ENCODE measurements at places on chromosomes 12 and 14.

- DNase-seq = no peak
Measured at GRCh38 chr14:98954349-98955000, 317.5 kb downstream of the BCL11B start.

GRCh38 chr12:129753586-129753985, 150.2 kb downstream of the TMEM132D start:
- DNase-seq = no peak

GRCh38 chr12:65696227-65696626, 128.1 kb upstream of the HMGA2 start:
- peak; percentile 39 for DNase-seq

- peak; percentile 81 for DNase-seq
Measured at GRCh38 chr12:49662998-49663843, 39.9 kb downstream of the PRPF40B start.

DNA sequence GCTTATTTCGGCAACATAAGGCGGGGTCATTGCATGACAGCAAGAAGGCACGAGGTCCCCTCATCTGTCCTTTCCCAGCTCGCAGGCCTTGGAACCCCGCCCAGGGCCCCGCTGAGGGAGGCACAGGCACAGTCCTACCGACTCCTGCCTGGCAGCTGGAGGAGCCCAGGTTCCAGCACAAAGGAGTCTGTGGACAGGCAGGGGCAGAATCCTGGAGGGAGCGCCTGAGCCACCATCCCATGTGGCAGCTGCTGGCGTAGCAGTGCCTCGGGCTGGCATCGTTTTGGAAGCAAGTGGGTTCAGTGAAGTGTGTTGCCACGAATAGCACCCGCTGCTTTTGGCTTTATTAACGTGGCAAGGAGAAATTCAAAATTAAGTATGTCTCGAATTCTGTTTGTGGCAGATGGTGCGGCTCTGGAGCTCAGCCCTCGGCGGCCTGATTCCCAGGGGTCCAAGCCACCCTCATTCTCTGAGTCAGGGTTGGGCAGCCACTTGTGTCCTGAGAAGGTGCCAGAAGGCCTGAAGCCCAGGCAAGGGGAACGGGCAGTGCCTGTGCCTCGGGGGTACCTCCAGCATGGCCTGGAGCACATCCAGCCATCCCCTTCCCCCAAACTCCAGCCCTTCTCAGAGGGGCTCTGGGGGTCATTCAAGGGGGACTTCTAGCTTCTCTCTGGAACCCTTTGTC, 35.9 kb downstream of the SLC8B1 start:
- no peak for DNase-seq

DNA sequence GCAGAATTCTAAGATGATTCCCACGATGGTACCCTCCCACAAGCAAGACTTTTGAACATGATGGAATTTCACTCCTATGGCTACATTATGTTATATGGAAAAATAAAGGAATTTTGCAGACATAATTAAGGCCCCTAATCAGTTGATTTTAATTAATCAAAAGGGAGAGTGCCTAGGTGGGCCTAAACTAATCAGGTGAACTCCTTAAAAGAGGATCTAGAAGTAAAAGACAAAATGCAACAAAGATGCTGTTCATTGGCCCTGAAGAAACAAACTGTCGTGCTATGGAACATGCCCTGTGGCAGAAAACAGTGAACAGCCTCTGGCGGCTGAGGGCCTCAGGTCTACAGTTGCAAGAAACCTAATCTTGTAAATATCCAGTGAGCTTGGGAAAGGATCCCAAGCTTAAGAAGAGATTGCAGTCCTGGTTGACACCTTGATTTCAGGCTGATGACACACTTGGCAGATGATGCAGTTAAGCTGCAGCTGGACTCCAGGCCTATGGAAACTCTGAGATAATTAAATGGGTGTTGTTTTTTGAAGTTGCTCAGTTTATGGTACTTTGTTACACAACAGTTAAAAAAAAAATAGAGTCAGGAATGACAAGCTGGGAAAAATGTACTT, 13.8 kb downstream of the TMCC3 start:
- no peak for DNase-seq

- DNase-seq = no peak
Measured at GRCh38 chr12:96054244-96054610, 18.8 kb upstream of the LTA4H start.

DNA sequence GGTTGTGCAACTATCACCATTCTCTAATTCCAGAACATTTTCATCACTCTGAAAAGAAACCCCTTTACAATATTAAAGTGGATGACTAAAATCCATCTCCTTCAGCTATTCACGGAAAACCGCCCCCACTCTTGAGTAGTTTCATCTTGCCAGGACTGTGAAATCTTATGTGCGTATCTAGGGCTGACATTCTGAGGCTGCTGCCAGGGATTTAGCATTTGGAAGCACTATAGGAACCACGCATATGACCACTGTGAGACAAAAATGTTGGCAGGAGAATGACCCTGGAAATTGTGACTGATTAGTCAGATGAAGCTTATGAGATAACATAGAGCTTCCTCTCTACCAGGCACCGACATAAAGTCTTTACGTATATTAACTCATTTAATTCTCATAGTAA, 305.2 kb upstream of the PDE3A start:
- DNase-seq = peak; percentile 77

DNA sequence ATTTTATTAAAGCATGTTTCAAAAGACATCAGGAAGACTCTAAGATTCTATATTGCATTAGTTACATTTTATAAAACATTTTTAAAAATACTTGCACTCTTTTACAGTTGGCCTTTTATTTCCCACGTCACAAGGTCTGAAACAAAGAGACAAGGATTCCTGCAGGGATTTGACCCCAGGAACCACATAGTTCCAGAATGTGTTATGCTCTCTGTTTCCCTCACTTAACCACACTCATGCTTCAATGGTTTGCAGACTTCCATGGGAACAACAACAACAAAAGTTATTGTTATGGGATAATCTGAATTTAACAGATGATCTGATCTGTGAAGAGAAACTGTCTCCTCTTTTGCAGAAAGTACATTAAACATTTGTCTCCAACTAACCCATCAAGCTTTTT, 104.3 kb upstream of the PPFIA2 start:
- DNase-seq = no peak

GRCh38 chr12:91732086-91732485, 413.6 kb downstream of the BTG1 start:
- DNase-seq = no peak

DNA sequence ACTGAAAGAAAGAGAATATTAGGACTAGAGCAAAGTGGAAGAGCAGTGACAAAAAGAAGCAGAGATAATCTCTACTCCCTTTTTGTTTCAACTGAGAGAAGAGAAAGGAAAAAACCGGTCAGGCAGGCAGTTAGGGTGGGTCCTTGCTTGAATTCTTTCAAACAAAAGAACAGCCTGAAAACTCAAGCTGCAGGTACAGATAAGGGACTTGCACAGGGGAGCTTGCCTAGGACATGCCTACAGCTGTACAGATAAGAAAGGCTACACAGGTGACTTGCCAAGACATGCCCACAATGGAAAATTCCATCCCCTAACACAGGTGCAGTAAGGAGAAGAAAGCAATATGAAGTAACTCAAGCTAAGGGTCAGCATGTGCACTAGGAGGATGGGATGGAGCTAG, 532.2 kb upstream of the MIS18BP1 start:
- no peak for DNase-seq

DNA sequence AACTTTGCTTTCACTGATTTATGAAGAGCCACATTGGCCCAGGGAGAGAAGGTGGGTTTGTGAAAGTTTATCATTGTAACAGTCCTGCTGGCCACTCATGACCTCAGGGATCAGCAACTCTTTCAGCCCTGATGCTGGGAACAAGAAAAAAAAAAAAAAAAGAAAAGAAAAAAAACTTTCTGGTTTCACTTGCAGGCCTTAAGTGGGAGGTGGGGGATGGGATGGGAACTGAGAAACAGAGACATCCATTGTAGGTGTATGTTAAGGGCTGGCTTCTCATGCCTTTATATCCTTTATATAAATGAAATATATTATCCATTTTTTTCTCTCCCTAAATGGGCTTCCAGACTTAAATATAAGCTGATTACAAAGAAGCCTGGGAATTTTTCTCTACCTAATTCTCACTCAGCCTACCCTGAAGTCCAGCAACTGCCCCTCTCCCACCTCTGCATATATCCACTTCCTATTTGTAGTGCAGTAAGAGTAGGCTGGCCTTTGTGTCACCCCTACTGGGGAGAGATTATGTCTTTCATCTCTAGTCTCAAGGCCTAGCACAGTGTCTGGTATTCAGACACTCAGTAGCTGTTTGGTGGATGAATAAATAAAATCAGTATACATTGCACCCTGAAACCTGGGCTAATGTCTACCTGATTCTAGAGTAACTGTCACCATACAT, 187.1 kb downstream of the KICS2 start:
- DNase-seq = no peak

- DNase-seq = peak; percentile 85
Measured at GRCh38 chr14:95561001-95561412, 26.2 kb downstream of the GLRX5 start.

DNA sequence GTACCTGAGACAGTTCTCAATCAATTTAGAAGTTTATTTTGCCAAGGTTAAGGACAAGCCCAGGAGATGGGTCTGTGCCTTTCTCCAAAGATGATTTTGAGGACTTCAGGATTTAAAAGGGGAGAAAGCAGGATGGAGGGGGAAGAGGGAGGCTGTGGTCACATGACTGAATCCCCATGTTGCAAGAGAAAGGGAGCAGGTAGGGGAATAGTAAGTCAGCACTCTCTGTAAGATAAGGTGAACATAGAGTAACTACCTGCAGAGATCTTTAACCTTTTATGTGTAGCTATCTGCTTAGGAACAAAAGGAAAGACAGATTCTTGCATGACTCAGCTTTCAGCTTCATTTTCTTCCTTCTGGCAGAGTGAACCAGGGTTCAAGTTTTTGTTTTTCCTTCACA, 25.9 kb downstream of the DGLUCY start:
- DNase-seq = no peak

DNA sequence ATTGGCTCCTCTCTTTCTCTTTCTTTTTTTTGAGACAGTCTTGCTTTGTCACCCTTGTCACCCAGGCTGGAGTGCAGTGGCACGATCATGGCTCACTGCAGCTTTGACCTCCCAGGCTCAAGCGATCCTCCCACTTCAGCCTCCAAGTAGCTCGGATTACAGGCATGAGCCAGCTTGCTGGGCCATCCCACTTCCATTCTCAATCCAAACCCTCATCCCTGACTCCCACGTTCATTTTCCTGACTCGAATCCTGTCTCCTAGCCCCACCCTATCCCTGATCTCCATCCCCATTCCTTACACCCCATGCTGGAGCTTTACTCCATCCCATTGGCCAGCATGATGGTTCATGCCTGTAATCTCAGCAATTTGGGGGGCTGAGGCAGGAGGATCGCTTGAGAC, 7.8 kb downstream of the SPRYD4 start:
- no peak for DNase-seq

- no peak for DNase-seq
Measured at GRCh38 chr12:82971584-82971983, 284.9 kb downstream of the TMTC2 start.

GRCh38 chr14:37597914-37598746, 2.7 kb downstream of the TTC6 start:
- no peak for DNase-seq

DNA sequence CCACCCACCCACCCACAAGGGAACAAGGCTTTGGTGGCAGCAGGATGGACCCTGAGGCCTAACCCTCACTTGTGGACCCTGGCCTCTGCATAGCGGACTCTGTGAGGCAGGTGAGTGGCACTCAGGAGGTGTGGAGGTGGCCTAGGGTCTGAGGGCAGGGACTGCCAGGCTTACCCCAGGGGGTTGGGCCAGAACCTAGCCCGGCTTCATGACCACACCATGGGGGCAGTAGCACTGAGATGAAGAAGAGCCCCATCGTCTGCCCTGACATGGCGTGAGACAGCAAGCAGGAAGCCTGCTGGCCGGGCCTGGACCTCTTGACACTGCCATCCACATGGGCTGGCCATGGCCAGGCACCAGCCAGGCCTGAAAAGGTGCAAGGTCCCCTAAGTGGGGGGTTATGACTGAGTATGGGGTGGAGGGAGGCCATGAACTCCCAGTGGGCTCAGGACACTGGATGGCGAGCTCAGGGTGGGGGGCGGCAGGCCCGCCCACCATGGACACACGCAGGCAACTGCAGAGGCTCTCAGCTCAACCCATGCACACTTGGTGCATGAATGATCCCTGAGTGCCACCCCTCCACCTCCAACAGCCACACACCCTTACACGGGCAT, 29.3 kb downstream of the JAG2 start:
- no peak for DNase-seq

- DNase-seq = no peak
Measured at GRCh38 chr12:126191949-126192348, 1126.7 kb downstream of the AACS start.

DNA sequence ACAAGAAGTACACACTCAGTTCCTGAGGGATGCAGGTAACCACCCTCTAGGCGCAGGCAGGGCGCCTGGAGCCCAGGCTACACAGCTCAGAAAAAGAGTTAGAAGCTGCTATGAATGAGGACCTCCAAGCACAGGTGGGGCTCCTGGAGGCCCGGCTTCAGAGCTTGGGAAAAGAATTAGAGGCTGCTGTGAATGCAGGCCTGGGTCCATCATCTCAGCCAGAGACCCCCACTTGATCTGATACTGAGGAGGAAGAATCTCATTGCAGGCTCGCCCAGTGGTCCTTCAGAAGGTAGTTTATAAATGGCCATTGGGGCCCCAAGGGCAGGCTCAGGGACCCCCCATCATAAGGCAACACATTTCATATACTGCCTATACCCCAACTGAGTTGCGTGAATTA, 556.4 kb downstream of the SLC6A15 start:
- no peak for DNase-seq

- no peak for DNase-seq
Measured at GRCh38 chr12:53829130-53829819, 77.5 kb upstream of the CISTR start.

GRCh38 chr12:116818341-116818856, 62.8 kb downstream of the HRK start:
- DNase-seq = peak; percentile 14

DNA sequence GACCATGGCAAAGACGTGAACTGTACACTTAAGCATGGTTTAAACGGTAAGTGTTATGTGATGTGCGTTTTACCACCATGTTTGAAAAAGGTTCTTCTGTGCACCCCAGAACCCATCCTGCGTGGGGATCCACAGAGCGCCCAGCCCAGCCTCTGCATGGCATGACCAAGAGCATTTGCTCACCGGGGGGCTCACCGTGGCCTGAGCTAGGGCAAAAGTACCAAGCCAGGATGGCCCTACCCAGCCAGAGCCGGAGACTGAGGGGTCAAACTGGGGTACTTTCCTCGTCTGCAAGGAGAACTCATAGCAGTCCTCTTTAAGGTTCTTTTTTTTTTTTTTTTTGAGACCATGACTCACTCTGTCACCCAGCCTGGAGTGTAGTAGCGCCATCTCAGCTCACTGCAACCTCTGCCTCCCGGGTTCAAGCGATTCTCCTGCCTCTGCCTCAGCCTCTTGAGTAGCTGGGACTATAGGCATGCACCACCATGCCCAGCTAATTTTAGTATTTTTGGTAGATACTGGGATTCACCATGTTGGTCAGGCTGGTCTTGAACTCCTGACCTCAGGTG, 16.4 kb upstream of the ANKRD9 start:
- no peak for DNase-seq

GRCh38 chr14:61934385-61934784, 172.2 kb downstream of the SNAPC1 start:
- DNase-seq = peak; percentile 60

Measured in fibroblast of the aortic adventitia (primary cell).